Thymus (tissue), 14 donors: ENCODE measurements at places on chromosomes 3 and 15. TPM values are rescaled to one million over a fixed set of nuclear protein-coding genes. Genes with fewer than 3 reads are reported as not detected.

Gene CCR3
- 0.33 TPM for total RNA-seq

Gene ISL2
- 0.09 TPM for total RNA-seq

Gene RARB
- 1.7 TPM for total RNA-seq

Gene STXBP5L
- total RNA-seq = 0.33 TPM

Gene ACAN
- total RNA-seq = 0.28 TPM

Gene GALNT15
- total RNA-seq = 2.6 TPM

Gene PCOLCE2
- 2.0 TPM for total RNA-seq

Gene TGM5
- total RNA-seq = 0.19 TPM

Gene C15orf61
- 2.5 TPM for total RNA-seq

Gene ANKDD1A
- total RNA-seq = 1.2 TPM

Gene MYO9A
- total RNA-seq = 11.6 TPM

Gene GOLGA8O
- total RNA-seq = 0.33 TPM

Gene PLOD2
- total RNA-seq = 18.0 TPM

Gene TOPAZ1
- total RNA-seq = under 0.01 TPM

Gene THPO
- total RNA-seq = not detected

Gene PRSS50
- 0.05 TPM for total RNA-seq

Gene ATP10A
- total RNA-seq = 2.4 TPM
